ENCODE measurements at places on chromosomes 6 and 20.
A peak's percentile ranks its signal among the peaks of the same experiment; 100 is the strongest.

GRCh38 chr6:118952683-118953082 lies 17.7 kb upstream of the MCM9 start:
- DNase-seq: no peak

- DNase-seq: no peak
Measured at GRCh38 chr20:10316582-10316981, 98.0 kb downstream of the SNAP25 start.

DNA sequence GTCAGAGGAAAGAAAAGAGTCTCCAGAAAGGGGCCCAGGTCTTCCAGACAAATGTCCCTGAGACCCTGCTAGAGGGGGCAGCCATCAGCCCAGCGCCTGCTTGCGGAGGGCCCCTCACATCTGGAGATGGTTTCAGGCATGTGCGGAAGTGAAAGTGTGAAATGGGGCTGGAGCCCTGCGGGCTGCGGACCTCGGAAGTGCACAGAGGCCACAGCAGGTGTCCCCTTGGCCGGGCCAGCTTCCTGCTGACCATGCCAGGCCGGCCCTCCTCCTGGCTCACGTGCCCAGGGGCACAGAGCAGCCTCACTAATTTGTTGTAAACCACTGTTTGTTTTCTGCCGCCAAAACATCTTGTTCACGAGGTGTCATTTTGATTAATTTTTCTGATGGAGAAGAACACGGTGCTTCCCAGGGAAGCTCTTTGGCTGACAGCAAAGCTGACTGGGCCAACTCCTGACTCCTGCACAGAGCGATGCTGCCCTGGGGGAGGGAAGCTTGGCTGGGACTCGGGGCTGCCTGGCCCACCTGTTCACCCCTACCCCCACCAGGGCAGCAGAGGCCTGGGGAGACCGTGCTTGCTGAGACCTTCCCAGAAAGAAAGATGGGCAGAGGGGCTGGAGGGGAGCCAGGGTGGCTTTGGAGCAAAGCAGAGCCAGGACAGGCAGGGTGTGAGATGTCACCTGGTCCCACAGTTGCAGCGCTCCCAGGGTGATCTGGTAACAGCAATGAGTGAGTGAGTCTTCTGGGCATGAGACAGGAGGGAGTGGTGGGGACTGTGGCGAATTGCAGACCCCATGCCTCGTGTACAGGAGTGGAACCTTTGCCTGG lies 54.2 kb downstream of the BCAS4 start:
- no peak for DNase-seq

- DNase-seq: no peak
Measured at GRCh38 chr6:2141644-2142290, 103.6 kb downstream of the GMDS start.

- no peak for DNase-seq
Measured at GRCh38 chr6:150470131-150470530, 101.3 kb downstream of the IYD start.

GRCh38 chr20:3710703-3711483 lies 1.5 kb downstream of the SIGLEC1 start:
- DNase-seq: peak; percentile 41

DNA sequence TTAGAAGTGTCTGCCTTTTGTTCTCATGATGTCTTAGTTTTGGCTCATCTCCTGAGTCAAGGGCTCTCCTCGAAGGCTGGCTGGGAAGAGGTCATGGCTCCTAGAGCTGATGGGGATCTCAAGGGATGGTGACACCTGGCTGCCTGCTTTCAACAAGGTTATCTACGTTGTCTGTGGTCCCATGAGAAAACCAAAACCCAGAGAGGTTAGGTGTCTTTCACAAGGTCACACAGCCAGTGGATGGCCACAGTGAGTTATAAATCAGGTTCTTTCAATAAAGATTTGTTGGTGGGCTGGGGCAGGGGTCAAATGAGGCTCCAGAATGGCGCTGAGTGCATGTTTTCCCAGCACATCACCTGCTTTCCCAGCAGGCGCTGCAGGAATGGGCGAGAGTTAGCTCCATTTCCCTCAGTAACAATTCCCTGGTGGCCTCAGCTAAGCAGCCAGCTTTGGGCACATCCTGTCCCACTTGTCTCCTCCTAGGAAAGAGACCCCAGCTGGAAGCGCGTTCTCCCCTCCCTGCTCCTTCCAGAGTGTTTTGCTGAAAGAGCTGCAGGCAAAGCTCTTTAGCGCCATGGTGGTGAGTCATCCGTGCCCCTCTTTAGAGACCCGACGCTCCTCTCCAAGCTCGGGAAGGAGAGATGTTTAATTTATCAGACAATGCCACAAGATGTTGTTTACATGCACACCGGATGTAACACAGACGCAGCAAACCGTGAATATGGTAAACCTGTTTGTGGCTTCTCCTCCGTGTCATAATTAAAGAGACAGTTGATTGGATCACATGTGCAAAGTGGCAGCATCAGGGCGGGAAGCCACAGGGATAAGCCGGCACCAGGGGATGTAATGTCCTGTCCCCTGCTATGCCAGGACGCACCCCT lies 109.7 kb downstream of the LRFN2 start:
- no peak for DNase-seq

DNA sequence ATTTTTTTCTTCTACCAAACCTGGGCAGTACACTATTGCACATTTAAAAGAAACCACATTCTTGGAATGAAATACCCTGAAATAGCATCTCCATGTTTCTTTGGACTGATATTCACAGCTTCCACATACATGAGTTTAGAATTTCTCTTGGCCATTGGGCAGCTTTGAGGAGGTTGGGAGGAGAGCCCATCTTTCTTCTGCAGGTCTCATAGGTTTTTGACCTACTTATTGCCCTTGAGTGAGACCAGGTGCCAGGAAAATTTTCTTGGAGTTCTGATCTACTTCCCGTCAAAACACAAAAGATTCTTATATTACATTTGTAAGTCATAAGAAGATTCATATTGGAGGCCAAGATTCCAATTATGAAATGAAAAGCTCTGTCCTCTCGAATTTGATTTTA lies 212.0 kb downstream of the IBTK start:
- DNase-seq: no peak

GRCh38 chr20:5829241-5829809 lies 79.1 kb downstream of the SHLD1 start:
- no peak for DNase-seq

DNA sequence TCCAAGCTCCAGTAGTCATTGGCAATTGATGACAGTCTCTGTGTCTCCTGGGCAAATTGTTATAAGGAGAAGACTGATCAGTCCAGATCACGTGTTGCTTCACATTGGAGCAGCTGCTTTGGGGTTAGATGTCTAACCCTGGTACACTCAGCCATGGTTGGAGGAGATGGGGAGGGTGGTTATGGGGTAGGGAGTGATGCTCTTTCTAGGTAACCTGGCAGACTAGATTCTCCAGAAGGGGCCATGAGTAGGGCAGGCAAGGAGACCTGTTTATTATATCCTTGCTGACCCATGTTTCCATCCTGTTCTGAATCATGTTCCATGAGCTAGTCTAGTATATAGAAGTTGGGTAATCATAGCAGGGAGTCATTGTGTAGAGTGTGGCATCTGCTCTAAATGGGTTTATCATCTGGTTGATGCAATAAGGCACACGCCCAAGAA lies 50.8 kb upstream of the BACH2 start:
- no peak for DNase-seq

GRCh38 chr6:3232017-3232945 lies 4.8 kb upstream of the TUBB2B start:
- DNase-seq: no peak

- no peak for DNase-seq
Measured at GRCh38 chr20:9478771-9479170, 35.6 kb upstream of the LAMP5 start.

- DNase-seq: no peak
Measured at GRCh38 chr6:36368421-36368820, 19.0 kb downstream of the ETV7 start.

DNA sequence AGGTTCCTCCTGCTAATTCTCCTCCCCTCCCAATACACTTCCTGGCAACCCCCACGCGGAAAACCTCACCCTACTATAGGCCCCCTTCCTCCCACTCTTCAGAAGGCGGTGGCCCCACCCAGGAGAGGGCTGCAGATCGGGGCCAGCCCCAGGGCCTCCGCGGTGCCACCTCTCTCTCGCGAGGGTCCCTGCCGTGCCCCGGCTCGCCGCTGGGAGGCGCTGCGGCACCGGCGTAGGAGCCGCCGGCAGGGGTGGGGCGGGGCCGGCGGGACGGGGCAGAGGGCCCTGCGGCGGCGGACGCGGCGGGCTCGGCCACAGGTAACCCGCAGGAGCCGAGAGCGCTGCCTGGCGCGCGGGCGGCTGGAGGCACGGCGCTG lies at the start of gene ANKRD6:
Gene ANKRD6, plus strand, starts transcription at position 278 of the 377 bp plus-strand sequence. CDS start 133,825 bp downstream, outside the sequence.
- peak; percentile 81 for DNase-seq

DNA sequence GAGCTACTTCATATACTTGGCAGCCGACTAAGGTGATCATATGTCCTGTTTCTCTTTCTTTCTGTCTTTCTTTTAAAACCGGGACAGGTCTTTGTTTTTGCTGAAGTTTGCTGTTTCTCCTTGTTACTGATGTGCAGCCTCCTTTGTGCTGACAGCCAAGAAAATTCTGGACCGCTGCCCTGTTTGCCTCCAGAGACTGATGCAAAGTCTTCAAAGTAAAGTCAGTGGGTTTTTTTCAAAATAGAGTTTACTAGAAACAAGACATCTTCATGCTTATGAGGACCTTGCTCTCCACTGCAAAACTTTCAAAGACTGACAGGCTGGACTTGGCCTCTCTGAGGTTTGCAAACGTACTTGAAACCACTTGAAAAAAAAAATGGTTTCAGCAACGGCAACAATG lies 510.5 kb upstream of the MAP3K7 start:
- DNase-seq: no peak

DNA sequence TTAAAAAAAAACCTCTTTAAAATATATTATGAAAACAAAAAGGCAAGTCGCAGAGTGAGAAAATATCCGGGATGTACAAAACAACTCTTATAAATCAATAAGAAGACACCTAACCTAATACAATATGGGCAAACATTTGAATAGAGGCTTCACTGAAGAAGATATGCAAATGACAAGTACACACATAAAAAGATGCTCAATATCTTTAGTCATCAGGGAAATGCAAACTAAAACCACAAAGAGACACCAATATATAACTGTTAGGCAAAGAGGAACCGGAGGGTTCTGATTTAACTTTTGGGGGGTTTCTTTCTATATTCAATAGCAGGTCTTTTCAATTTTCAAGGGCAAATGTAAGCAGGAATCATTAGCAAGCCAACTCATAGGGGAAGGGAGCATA lies 480.7 kb upstream of the SPTLC3 start:
- DNase-seq: no peak

- no peak for DNase-seq
Measured at GRCh38 chr6:56146086-56146485, 101.3 kb downstream of the COL21A1 start.

DNA sequence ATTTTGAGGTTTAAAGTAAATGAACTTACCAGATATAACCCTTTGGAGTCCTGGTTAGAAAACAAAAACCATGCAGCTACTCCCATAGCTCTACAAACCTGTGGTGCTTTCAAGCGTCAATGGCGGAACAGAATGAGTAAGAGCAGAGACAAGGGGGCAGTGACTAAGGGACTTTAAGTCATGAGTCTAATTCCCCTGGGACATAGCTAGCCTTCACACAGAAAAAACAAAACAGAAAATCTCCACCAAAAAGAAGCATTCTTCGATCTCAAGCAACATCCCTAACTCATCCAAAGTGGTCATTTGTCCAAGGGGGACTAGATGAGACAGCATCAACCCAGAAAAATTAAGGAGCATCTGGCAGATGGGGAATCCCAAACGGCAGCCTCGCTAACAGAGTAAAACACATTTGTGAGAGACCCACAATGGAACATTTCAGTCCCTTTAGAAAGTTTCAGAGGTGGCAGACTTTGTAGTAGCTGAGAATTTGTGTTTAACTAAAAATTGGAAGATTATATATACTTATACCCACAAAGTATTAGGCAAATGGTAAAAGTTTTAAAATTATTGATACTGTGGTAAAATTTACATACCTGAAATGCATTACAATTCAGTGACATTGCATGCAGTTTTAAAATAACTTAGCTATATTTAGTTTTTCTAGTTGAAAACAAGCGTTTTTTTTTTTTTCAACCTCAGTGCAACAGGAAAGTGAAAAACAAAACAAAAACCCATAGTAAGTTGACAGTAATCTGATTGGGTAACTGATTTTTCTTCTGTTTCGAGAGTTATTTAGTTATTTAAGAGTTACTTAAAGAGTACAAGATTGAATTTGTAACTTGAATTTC lies 67.5 kb downstream of the KCNQ5 start:
- peak; percentile 58 for DNase-seq

- DNase-seq: no peak
Measured at GRCh38 chr6:134267917-134268361, 50.0 kb downstream of the SGK1 start.

DNA sequence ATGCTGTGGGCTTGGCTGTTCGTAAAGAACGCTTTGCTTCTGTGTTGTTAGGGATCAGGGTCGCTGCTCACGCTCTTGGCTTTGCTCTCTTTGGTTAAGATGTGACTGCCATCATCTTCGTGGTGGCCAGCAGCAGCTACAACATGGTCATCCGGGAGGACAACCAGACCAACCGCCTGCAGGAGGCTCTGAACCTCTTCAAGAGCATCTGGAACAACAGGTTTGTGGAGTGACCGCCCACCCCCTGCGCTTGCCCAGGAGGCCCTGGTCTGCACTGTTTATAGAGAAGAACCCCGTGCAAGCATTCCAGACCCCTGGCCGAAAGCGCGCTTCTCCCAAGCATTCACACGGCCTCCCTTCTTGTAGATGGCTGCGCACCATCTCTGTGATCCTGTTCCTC lies 57.1 kb downstream of the GNAS start:
- no peak for DNase-seq
